ENCODE measurements at places on chromosomes 3 and 15.

DNA sequence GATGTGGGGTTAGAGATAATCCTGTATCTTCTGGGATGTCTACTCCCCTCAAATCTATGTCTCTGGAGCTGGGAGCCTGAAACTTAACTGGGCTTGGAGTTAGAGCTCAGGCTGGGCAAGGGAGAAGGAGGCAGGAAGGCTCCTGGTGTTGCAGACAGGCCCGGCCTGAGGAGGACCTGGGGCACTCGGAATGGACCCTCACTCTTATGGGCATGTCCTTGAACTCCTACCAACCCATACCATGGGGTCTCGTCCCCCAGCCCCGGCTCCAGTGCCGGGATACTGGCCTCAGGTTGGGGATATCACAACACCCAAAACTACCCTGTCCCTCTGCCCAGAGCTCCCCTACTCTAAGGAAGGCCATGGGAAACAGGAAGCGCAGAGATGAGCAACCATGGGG, 45.2 kb downstream of the SCN5A start:
- DNase-seq, result no peak

- DNase-seq, result no peak
Measured at GRCh38 chr15:88255484-88256278, 858 bp downstream of the NTRK3 start.

GRCh38 chr3:88033808-88034207, 25.0 kb downstream of the CGGBP1 start:
- no peak for DNase-seq

GRCh38 chr3:117629505-117629904, 919.9 kb downstream of the TUSC7 start:
- DNase-seq, result no peak

DNA sequence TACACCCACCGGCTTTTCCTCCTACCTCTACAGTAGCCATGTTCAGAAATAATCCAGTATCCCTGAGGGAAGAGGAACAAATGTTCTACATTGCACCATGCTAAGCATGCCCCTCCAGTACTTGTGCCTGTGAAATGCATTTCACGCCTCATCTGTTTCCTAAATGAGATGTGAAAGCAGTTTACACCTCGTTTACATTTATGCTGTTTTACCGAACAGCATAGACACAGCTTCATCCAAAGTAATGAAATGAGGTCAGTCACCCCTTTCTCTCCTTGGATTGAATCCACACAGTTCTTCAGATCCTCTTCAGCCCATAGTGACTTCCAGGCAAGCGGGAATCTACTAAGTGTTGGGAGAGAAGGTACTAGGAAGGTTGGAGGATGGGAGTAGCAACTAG, 514.3 kb downstream of the PDCD6IP start:
- DNase-seq, result no peak

DNA sequence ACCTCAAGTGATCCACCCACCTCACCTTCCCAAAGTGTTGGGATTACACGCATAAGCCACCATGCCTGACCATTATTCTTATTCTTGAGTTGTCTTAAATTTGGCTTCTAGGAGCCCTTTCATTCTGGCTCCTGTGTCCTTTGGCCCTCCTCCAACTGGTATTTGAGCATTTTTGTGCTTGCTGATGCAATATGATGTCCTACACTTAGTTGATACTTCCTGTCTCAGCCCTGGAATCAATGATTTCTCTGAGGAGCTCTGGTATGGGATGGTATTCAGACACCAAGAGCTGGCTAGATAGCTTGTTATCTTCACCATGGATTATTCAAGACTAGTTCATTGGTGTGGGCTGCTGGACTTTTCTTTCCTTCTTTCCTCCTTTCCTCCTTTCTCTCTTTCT, 25.4 kb downstream of the ZNF621 start:
- no peak for DNase-seq

DNA sequence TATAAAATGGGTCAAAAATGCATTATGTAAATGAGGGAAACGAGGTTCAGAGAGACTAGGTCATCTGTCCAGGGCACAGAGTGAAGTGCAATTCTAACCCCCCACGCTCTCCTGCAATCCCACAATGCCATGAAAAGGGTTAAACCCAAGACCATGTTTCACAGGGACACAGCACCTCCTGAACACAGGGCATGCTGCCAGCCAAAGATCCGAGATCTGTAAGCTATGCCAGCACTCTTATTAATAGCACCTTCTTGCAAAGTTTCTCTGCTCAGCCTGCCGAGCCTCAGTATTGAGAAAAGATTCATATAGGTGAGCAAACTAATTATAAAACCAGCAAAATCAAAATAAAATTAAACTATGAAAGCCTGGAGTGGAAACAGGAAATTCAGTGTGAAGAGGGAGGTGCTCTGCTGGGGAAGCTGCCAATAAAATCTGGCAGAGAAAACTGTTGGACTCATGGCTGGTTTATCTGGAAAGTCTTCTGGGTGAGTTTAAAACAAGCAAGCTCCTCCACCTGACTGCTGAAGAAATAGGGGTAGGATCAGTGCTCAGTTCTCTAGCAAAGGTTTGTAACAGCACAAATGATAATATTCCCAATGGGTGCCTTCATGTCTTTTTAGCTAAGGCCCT, 50.3 kb downstream of the LRIG1 start:
- no peak for DNase-seq

- DNase-seq, result no peak
Measured at GRCh38 chr15:63451671-63452315, 52.6 kb upstream of the USP3 start.

DNA sequence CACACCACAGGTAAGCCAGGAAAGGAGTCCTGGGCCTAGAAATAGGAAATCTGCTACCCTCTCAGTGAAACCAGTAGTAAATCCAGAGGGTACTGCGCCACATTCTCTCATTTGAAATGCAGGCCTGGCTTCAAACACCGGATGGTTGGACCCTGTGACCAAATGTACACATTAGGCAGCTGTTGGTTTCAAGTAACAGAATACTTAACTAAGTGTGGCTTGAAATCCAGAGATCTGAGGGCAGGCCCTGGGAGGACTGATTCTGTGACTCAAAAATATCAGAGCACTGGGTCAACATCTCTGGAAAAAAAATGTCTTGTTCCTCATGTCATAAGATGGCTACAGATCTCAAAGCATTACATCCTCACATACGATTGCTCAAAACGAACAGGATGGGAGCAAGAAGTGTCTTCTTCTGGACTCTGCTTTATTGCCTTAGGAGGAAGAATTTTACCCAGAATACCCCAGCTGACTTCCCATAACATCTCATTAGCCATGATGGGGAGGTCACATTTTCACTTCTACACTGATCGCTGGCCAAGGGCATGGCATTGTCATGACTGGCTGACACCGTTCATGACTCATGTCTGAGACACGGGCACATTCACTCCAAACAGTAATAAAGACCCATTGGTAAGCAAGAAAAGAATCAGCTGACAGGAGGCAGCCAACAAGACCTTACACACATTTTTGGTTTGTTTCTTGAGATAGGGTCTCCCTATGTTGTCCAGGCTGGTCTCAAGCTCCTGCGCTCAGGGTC, 166.0 kb downstream of the ARRDC4 start:
- DNase-seq, result no peak

GRCh38 chr3:13353506-13353905, 66.6 kb downstream of the NUP210 start:
- no peak for DNase-seq

DNA sequence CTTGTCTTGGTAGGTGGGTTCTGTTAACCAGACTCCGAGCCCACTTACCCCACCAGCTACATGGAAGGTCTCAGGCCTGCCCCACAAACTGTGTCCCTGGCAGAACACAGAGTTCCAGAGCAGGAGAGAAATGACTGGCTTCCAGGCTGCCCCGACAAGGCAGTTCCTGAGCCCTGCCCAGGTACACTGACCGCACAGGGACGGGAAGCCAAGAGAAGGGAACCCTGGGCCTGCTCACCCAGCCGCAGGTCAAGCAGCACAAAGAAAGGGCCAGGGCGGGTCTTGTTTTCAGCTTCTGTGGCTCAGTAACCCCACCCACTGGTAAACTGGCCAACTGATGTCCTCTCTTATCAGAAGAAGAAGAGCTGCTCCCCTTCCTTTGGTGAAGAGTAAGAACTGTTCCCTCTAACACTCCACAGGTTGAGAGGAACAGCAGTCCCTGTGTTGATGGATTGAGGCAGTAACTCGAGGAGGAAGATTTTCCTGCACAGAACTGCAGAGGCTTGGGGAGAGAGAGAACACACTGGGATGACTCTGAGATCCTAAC, 68.4 kb downstream of the CRTC3 start:
- DNase-seq, result no peak

DNA sequence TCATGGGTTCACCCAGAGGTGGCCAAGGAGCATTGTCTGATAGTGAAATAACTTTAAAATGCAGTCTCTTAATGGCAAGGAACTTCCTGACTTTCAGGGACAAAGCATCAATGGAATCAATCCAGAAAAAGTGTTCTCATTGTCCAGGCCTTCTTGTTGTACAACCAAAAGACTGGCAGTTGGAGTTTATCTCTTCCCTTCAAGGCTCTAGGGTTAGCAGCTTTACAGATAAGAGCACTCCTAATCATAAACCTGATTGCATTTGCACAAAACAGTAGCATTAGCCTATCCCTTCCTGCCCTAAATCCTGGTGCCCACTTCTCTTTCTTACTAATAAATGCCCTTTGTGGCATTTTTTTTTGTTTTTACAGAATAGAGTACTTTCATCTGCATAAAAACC, 43.3 kb upstream of the VIPR1 start:
- no peak for DNase-seq

DNA sequence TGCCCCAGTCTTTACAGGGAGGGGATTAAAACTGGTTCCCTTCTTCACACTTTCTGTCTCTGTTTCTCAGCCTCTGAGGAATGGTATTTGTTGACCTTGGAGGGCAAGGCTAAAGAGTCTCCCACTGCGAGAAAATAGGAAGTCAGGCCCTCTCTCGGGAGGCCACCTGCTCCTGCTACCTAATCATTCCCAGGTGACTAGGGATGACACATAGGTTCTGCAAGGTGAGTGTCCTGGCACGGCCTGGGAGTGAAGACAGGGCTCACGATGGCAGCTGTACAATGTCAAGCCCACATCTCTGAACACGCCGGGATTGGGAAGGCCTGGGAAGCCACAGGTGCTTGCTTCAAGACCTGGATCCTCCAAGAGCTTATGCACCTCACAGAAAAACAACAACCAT, 314.2 kb downstream of the NTRK3 start:
- DNase-seq, result no peak

GRCh38 chr3:144942093-144942837, 970.6 kb downstream of the DIPK2A start:
- DNase-seq, result no peak

DNA sequence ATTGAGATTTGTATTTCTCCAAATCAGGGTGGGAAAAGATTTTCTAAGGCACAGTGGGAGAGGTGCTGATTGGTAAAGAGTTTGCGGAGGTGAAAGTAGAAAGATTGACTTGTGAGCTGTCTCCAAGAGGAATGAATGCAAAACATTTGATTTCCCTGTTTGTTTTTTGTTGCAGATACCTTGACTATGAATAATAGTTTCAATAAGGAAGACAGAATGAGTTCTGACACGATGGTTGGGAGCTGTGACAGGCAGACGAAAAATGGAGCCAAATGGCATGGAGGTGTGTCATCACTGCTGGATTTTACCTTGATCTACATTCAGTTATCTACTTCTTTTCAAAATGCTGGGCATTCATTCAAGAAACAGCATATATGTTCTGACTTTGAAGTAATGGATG, 145.1 kb downstream of the NFKBIZ start:
- no peak for DNase-seq

- DNase-seq, result no peak
Measured at GRCh38 chr3:48684054-48684349, 1.7 kb downstream of the NCKIPSD start.

DNA sequence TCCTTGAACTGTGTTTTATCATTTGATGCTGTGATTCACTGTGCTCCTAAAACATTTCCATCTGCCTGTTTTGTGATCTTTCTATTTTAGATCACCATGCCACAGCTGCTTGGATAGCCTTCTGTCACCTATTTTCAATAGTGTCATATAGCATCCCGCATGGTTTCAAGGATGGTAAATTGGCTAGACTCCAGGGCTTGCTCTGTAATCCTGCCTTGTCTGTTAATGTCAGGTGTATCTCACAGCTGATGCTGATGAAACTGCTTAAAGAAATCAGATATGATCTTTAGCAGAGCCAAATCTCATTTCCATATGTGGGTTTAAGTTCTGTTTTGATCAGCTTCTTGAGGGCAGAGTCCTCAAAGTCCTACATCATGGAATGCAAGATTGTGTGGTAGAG, 182.2 kb downstream of the UBE2E2 start:
- no peak for DNase-seq

DNA sequence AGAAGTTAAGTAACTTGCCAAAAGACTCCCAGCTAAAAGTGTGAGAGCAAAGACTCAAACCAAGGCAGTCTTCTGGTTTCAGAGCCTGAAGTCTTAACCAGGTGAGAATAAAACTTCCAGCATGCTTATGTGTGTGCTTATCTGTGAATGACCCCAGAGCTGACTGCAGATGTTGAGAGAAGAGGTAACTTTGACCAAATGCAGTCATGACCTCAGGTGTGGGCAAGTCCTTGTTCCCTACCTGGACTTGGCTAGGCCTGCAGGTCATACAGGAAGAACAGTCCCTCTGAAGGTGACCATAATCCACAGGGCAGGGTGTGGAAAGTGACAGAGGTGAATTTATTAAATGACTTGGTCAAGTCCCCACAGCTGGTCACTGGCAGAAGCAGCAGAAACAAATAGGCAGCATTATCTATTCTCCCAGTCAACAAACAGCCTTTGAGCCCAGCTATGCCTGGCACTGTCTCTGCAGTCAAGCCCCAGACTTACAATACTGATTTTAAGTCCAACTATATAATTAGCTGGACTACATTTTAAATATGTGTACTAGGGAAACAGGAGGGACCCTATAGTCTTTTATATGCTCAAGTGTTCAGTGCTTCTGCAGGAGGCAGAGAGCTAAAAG, 3.0 kb upstream of the CPEB1 start:
- DNase-seq, result no peak

DNA sequence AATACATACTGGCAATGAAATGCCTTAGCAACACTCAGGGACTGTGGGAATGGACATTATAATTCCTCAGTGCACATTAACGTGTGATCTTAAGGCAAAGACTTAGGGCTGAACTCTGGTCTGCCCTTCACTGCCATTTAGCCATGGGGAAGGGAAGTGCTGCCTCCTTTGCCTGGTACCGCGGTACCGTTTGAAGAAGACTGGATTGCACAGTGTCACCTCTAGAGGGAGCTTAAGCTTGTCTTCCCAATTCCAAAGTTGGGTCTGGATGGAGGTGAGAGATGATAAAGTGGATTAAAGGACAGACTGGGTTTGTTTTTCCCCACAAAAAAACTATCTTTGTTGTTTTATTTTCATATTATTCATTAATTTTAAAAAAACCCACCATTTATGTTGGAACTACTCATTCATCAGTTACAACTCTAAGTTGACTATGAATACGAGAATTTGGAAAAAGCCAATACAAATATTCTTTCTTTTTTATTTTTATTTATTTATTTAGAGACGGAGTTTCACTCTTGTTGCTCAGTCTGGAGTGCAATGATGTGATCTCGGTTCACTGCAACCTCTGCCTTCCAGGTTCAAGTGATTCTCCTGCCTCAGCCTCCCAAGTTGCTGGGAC, 60.0 kb upstream of the SYN2 start:
- no peak for DNase-seq

GRCh38 chr3:139312959-139313358, 30.9 kb upstream of the MRPS22 start:
- DNase-seq, result no peak

- no peak for DNase-seq
Measured at GRCh38 chr3:29429055-29429679, 148.3 kb downstream of the RBMS3 start.

All from T-helper 2 cell treated with Interferon-gamma antibody and Interleukin-4, amounts not matched to agents 5 μg/mL and 100 μg/mL, for 36 hours (primary cell).